ENCODE measurements at places on chromosomes 2 and 18. TPM values are rescaled to one million over a fixed set of nuclear protein-coding genes. Genes with fewer than 3 reads are reported as not detected.

Gene APLF
- total RNA-seq = 9.4 TPM

Gene GYPC
- total RNA-seq = 43.6 TPM

Gene ABCG5
- total RNA-seq = 0.92 TPM

Gene TMX3
- 32.1 TPM for total RNA-seq

Gene ABCG8
- not detected for total RNA-seq

Gene DAPL1
- total RNA-seq = not detected

Gene CYP27A1
- 44.2 TPM for total RNA-seq

Gene CCDC102B
- 11.2 TPM for total RNA-seq

Gene MAL
- 95.5 TPM for total RNA-seq

Gene NOL4
- total RNA-seq = 0.14 TPM

Gene ALK
- total RNA-seq = not detected

Gene AGXT
- total RNA-seq = not detected

Gene NEU4
- total RNA-seq = not detected

Gene CAPN14
- total RNA-seq = not detected

Gene GKN1
- 380 TPM for total RNA-seq

Gene CCDC141
- total RNA-seq = 12.5 TPM

Gene IL36RN
- total RNA-seq = not detected

Gene MEP1B
- not detected for total RNA-seq

Data from stomach (tissue), 19 donors.